Mucosa of gallbladder (tissue), 1 donor: ENCODE measurements at places on chromosomes 1 and 21. TPM values are rescaled to one million over a fixed set of nuclear protein-coding genes. Genes with fewer than 3 reads are reported as not detected.

- DNase-seq, result no peak
Measured at GRCh38 chr21:45575993-45576837, 34.0 kb upstream of the SLC19A1 start.

DNA sequence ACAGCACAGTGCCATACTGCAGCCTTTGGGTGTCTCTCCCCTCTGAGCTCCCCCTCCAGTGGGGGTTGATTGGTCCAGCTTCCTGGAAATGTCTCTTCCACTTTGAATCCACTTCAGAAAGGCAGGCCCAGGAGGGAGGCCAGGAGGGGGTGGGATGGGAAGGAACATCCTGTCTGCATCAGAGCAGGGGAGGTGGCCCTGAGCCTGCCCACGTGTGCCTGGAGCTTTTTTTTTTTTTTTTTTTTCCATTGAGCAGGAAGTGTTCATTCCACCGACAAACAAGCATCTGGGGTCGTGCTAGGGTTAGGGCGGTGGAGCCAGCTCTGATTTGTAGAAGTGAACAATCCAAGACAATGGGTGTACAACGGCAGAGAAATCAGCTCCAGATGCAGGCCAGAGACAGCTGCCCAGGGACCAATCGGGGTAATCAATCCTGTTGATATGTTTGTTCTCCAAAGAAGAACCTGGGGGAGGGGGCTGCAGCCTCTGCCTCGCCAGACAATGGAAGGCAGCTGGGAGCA is 93.3 kb downstream of the SSBP3 start:
- DNase-seq, result no peak

Gene NHLH1
- not detected for total RNA-seq

DNA sequence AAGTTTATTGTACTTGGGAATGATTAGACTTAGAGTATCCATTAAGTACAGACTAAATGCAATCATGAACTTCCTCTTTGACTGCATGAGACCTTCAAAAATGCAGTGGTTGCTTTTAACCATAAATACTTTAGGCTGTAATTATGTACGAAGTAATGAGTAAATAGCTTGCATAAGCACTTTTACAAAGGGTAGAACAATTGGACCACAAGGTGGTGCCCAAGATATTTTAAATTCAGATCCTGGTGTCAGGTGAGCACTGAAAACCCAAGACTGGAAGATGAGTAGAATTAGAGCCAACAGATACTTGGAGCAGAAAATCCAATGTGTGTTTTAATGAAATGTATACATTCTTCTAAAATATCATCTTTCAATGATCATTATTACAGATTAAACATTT is 43.4 kb upstream of the RHOU start:
- peak; percentile 61 for DNase-seq

GRCh38 chr1:204366759-204367158 is 7.0 kb upstream of the PLEKHA6 start:
- no peak for DNase-seq

GRCh38 chr1:67749844-67750690 is 65.1 kb downstream of the GADD45A start:
- peak; percentile 44 for DNase-seq

DNA sequence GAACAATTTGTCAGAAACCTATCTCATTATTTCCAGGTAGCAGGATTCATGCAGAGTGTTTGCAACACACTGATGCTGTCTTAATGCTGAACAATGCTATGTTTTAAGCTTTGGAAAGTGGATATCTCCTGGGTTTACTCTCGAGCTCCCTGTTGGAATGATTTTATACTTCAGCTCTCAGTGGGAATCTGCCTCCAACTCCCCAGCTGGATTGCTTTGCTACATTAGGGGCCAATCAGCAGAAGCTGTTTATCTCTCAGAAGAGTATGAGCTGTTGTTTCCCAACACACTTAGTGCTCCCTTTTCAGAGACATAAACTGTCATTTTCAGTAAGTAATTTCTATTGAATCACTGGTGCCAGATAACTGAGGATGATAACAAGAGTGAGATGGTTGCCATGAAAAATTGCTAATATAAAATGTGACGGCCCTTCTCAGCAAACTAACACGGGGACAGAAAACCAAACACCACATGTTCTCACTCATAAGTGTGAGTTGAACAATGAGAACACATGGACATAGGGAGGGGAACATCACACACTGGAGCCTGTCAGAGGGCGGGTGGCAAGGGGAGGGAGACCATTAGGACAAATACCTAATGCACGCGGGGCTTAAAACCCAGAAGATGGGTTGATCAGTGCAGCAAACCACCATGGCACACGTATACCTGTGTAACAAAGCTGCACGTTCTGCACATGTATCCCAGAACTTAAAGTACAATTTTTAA is 265.9 kb upstream of the RUNX1 start:
- no peak for DNase-seq

Gene CNN3
- total RNA-seq, result 171 TPM

GRCh38 chr1:9128166-9128519 is 759 bp downstream of the GPR157 start:
- DNase-seq, result no peak

- peak; percentile 46 for DNase-seq
Measured at GRCh38 chr1:56409112-56409691, 170.2 kb downstream of the PLPP3 start.

DNA sequence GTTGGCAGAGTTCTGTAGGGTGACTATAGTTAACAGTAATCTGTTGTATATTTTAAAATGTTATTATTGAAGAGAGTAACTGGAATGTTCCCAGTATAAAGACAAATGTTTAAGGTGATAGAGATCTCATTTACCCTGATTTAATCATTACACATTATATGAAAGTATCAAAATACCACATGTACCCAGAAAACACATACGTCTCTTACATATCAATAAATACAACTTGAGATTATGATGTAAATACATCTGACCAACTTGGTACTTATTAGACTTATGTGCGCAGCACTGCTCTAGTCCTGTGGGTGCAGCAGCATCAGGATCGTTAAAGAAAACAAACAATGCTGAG is 670 bp upstream of the PARK7 start:
- no peak for DNase-seq

Gene LBR
- 55.5 TPM for total RNA-seq

GRCh38 chr1:109498161-109498801 is 4.4 kb downstream of the CYB561D1 start:
- no peak for DNase-seq

DNA sequence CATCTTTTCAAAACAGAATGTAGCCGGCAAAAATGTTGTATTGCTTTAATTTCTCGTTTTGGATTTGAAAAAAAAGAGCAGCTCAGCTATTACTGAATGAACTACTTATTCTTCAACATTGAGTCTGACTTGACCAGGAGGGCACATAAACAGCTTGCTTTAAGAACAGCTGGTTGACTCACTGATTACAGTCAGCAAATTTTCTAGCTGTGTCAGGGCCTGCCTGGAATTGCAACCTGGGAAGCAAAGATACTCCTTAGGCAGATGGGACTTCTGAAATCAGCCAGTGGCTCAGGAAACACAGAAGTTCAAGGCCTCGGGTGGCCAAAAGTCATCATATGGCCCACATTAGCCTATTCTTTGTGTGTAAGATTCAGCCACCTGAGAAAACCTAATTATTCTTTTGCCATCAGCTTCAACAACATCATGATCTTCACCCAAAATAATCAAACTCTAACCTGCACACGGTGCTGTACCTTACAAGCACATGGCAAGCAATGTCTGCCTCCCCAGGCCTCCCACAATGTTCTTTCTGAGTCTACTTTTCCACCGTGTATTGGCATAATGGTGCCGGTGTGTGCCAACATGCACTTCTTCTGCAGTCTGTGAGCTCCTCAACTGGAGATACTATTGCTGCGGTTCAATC is 307.2 kb downstream of the HHIPL2 start:
- no peak for DNase-seq

GRCh38 chr1:84502927-84503326 is 3.3 kb upstream of the SPATA1 start:
- DNase-seq, result no peak

- no peak for DNase-seq
Measured at GRCh38 chr1:170536924-170537551, 5.1 kb downstream of the GORAB start.

- DNase-seq, result no peak
Measured at GRCh38 chr1:225697428-225697827, 44.5 kb upstream of the ENAH start.

Gene B3GALT2
- 132 TPM for total RNA-seq

DNA sequence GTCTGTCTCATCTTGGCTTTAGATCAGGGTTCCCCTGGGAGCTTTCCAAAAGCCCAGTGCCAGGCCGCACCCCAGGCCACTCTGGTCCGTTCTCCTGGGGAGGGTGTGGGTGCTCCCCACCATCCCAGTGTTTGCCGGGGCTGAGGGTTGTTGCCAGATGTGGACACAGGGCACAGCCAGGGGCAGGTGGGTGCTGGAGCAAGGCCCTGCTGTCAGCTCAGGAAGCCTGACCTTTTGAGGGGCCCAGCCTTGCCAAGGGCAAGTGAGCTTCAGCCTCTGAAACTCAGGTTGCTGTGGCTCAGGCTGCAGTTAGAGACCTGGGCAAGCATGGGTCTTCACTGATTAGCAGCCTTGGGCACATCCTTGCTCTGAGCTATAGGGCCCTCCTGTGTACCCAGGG is 22.8 kb upstream of the ZBTB21 start:
- DNase-seq, result no peak

- peak; percentile 73 for DNase-seq
Measured at GRCh38 chr1:114979278-114979891, 50.2 kb upstream of the TSHB start.

DNA sequence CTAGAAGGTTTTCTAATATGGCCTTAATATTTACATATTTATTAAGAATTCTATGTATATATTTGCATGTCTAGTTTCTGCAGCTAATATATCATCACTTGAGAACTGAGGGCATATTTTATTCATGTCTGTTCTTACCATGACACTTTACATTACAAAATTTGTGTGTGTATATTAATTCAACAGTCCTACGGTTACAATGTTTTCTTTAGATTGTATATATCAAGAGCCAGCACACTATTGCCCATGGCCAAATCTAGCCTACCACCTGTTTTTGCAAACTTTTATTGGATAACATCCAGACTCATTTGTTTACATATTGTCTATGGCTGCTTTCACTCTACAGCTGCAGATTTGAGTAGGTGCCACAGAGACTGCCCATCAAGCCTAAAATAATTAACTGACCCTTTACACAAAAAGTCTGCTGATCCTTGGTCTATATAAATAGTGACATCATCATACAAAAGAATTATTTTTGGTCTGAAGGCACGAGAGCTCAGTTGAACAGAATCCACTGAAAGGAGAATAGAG is 577.4 kb upstream of the PBX1 start:
- no peak for DNase-seq

DNA sequence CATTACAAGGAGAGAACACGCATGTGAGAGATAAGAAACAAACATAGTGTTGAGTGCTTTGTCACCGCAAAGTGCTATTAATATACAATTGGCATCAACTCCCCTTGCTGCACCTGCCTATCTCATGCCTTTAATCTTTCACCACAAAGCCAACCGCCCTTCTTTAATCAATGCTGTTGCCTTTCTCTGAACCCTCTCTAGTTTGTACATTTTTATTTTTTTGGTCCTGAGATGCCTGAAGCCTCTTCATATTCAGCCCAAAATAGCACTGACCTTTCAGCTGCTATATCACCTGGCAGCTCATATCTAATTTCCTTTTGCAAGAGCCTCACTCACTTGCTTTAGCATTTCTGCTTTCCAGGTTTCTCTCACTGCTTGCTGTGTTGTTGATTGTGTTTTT is 504.7 kb downstream of the NUF2 start:
- no peak for DNase-seq

- DNase-seq, result no peak
Measured at GRCh38 chr1:20160034-20160433, 20.9 kb downstream of the PLA2G2F start.

Gene DNAJC28
- total RNA-seq, result 2.8 TPM

Gene LAMC1
- 140 TPM for total RNA-seq

Gene SNX7
- 27.7 TPM for total RNA-seq

- DNase-seq, result no peak
Measured at GRCh38 chr21:39776589-39776988, 31.6 kb downstream of the IGSF5 start.

- DNase-seq, result no peak
Measured at GRCh38 chr1:14732728-14733047, 134.2 kb downstream of the KAZN start.

DNA sequence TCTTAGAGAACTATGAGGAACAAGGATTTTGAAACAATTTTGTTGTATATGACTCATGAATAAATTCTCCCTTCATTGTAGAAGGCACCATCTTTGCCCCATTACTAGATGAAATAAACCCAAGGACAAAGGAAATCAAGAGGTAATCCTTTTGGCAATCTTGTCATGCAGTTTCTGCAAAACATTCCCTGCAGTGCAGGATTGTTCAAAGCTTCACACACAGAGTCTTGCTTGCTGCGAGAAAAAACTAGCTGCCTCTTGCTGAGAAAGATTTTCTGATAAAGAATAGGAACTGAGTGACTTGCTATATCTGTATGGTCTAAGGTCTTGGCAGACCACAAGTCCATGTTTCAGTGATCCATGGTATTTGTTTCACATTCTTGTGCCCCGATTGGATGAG is 657.4 kb upstream of the ADGRL4 start:
- DNase-seq, result no peak

- peak; percentile 74 for DNase-seq
Measured at GRCh38 chr1:116151739-116152576, 40.8 kb downstream of the MAB21L3 start.

DNA sequence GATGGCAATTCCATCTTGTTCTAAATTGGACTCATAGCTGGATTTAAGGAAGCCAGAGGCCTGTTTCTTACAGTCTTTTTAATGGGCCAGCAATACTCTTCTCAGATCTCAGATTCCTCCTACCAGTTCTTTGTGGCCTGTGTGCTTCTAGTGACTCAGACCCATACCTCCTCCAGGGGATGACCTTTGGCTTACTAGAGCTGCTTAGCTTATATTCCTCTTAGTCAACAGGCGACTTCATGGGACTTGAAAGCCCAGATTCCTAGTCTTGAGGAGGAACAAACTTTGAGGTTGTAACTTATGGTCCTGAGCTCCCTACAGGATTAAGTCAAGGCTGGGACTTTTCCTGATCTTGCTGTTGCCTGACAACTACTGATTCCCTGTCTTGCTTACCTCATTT is 12.4 kb upstream of the PAPPA2 start:
- no peak for DNase-seq
